ENCODE measurements at places on chromosomes 4 and X.
A peak's percentile ranks its signal among the peaks of the same experiment; 100 is the strongest.

- no peak for DNase-seq
Measured at GRCh38 chrX:94961730-94962129, 1287.7 kb downstream of the FAM133A start.

GRCh38 chr4:10456595-10457254 lies 501 bp downstream of the ZNF518B start:
- DNase-seq: no peak

GRCh38 chrX:102976286-102976685 lies 39.2 kb downstream of the RAB40AL start:
- DNase-seq: no peak

- DNase-seq: no peak
Measured at GRCh38 chrX:101206471-101206870, 13.1 kb upstream of the DRP2 start.

DNA sequence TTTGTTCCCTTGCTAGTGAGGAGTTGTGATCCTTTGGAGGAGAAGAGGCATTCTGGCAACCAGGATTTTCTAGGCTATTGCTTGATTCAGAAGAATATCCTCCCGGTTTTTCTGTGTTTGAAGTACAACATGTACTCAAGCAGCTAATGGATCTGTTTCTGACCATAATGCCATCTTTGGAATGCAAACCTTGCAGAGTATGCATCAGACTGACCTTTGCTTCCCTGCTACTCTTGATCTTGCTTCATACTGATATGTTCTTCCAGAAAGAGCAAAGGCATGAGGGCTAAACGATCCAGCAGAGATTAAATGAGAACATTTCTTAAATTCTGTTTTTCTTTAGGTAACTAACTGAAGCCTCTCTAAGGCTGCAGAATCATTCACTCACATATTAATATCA lies 265.4 kb upstream of the SLC7A11 start:
- no peak for DNase-seq

- no peak for DNase-seq
Measured at GRCh38 chr4:37555322-37555721, 130.9 kb downstream of the RELL1 start.

GRCh38 chr4:77433418-77433733 lies 172.2 kb upstream of the CXCL13 start:
- DNase-seq: no peak

- DNase-seq: peak; percentile 7
Measured at GRCh38 chr4:23373261-23373660, 516.6 kb downstream of the PPARGC1A start.

DNA sequence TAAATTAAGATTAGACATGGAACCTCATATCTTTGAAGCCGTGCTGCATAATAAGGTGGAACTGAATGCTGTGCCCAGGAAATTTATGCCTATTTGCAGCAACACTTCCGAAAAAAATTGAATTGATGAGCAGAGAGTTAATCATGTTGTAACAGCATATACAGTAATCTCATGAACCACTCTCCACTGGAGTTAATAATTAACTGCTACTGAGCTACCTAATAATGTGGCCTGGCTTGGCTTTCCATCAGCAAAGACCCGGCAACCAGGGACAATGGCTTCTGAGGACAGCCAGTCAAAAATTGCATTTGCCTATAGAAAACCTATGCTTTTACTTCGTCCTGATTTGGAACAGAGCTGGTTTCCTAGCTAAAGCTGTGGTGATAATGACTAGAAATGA lies 63.8 kb upstream of the GATB start:
- no peak for DNase-seq

DNA sequence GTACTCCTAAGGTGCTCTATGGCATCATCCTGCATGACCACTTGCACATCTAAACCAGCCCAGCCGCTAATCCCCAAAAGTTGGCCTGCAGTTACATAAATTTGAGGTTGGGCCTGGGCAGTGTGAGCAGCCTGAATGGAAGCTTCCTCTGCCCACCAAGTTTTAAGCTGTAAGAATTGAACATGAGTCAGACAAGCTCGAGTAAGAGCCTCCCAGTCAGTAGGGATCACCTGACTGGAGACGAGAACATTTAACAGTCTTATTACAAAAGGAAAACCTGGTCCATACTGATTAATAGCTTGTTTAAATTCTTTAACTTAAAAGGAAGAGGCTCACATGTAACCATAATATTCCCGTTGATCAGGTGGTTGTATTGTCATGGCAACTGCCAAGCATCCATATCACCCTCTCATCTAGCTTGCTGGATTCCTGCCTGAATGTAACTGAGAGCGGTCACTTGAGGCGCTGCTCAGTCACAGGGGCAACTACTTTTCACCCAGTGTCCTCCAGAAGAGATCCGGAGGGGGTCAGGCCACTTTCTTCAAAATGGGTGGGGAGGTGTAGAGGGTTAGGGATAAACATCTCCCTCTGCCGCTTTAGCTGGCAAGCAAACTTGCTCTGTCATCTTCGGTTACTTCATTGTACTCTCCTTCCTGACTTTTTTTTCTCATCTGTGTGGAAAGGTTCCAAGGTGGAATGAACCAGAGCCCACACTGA lies 56.6 kb upstream of the WDR1 start:
- DNase-seq: no peak

DNA sequence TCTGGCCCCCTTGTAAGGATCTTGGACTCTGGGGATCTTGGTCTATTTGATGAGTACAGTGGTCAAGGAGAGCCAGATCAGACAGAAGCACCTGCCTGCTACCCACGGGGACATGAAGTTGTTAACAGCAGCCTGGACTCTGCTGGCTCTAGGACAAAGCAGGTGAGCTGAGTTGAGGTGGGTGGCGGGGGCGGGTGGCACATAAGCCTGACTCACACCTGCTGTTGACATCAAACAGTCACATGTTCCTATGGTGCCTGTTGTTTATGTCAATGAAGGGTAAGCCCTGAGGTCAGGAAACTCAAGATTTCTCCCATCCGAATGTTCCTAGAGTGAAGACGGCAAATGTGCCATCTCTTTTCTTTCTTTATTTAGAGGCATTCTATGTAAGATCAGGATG lies 50.1 kb upstream of the CLNK start:
- DNase-seq: no peak

DNA sequence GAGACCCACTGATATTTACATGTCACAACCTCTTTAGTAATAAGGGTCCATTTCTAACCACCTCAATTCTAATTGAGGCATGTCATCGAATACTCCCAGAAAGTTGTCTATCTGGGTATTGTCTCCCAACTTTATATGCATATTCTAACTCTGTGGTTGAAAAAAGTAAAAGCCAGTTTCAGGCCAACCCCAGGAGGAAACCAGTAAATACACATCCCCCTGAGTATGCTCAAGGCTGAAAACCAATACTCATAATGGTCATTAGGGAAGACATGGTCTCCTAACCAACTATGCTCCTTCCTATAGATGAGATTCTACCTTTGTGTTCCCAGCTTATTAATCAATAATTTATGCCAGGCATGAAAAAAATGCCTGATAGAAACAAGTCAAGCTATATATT lies 96.6 kb downstream of the SH3KBP1 start:
- DNase-seq: no peak

- DNase-seq: no peak
Measured at GRCh38 chr4:3311095-3311372, 18.2 kb downstream of the RGS12 start.

- no peak for DNase-seq
Measured at GRCh38 chrX:65488495-65488894, 46.1 kb downstream of the LAS1L start.

- DNase-seq: no peak
Measured at GRCh38 chrX:78886550-78886949, 58.6 kb upstream of the P2RY10 start.

DNA sequence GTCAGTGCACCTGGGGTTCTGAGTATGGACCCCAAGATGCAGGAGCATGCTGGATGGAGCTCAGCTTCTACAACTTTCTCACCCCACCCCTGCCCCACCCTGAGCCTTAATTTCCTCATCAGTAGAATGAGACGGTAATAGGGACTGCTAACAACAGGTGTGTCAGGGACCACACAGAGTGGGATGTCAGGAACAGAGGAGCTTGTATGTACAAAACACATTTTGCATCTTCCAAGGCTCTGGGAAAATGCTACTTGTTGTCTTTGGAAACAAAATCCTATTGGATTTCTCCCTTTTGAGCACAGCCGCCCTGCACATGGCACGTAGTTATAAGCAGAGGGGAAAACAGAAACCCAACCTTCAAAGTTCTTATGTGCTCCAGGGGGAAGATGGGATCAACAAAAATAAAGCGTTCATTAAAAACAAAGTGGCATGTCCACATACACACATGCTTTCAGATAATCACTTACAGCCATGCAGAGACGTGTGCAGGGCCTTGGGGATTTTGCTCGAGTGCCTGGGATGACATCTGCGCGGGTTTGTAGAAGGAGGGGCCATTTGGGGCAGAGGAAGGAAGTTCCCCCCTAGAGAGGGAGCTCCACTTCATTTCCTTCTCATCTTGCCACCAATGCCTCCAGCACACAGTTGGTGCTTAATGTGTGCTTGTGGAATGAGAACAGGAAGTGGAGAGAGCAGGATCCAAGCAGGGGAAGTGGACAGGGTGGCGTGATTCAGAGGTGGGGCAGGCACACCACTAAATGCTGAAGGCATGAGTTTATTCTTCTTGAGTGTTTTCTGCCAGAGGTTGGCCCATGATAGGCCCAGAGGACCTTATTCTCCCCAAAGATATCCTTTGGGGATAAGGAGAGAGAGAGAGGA lies 138.9 kb downstream of the SMIM20 start:
- no peak for DNase-seq

DNA sequence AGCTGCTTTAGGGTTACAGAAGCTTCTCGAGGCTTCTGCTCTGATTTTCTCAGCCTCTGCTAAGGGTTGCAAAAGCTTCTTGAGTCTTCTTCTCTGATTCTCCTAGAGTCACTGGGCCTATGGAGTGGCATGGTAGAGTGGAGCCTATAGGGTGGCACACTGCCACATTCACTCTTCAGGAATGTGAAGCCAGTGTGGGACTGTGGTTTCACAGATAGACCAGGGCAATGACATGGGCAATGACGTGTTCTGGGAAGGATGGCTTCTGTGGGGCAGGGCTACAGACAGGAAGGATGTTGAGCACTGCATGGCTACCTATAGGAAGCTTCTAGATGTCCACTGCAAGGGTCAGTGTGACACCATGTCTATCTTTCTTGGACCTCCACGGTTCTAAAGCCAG lies 11.0 kb upstream of the MAMLD1 start:
- DNase-seq: no peak

DNA sequence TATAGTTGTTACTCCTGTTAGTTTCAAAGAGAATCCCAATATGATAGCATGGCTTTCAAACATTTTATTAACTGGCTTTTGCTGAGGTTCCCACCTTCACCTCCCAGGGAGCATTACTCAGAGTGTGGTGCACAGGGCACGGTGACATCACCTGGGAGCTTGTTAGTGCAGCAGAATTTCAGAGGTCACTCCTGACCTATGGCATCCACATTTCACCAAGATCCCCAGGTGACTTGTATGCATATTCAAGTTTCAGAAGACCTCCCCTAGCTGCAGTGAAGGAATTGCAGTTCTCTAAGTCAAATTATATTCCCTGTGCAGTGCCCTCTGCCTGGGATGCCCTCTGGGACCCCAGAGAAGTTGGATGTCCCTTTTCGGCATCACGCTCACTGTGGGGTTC lies 29.7 kb upstream of the LNX1 start:
- no peak for DNase-seq

GRCh38 chr4:138828926-138829325 lies 186.7 kb upstream of the NOCT start:
- DNase-seq: no peak

GRCh38 chr4:4590546-4590945 lies 48.7 kb upstream of the STX18 start:
- no peak for DNase-seq

- DNase-seq: no peak
Measured at GRCh38 chr4:113997206-113997605, 17.8 kb upstream of the ARSJ start.

DNA sequence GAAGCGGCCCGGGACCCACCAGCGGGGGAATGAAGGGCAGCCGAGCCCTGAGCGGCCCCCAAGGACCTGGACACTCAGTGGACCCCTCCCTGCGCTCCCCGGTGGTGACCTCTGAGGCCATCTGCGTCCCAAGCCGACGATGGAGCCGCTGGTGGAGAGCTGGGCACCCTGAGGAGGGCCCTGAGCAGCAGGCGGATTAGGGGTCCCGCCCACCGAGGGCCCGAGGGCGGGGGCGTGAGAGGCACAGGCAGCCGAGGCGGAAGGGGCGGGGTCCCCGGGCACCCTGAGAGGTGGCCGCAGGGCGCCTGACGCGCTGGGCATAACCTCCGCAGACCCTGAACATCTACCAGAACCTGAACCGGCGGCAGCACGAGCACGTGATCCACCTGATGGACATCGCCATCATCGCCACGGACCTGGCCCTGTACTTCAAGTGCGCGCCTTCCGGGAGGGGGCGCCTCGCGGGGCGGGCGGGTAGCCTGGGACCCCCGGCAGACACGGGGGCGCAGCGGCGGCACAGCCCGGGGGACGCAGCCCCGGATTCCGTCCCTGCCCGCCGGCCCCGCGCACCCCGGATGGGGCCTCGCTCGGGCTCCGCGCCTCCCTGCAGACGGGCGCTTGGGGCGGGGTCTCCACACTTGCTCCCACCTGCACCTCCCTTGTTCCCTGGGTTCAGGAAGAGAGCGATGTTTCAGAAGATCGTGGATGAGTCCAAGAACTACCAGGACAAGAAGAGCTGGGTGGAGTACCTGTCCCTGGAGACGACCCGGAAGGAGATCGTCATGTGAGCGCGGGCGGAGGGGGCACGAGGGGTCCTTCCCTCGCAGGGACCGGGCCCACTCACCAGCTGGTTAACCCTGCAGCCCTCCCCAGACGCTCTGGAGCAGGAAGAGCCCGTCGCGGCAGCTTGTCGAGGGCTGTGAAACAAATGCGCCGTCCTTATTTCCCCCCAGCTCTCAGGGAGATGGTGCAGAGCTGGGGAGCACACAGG lies 10.3 kb downstream of the ATP5ME start:
- DNase-seq: peak; percentile 68

DNA sequence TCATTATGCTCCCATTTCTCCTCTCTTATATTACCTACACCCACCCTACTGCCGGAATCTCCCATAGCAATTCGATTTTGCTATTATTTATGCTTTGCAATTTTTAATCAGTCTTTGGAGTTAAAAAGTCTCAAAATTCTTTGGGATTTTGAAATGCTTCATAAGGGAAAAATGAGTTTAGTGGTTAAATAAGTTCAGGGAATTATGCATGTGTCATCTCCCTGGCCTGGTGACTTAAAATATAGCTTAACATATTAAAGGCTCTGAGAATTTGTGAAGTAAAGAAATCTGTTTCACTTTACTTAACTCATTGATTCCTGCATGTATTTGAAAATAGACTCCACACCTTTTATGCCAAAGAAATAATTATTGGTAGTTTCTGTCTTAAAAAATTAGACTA lies 185.1 kb upstream of the DIPK2B start:
- no peak for DNase-seq

- no peak for DNase-seq
Measured at GRCh38 chr4:22301253-22301652, 214.6 kb downstream of the ADGRA3 start.

Data from stimulated activated CD8-positive, alpha-beta memory T cell treated with anti-CD3 and anti-CD28 coated beads, Interleukin-7, amount 100 ng/mL, for 48 hours (primary cell).